Fibroblast of skin of right biceps (primary cell): ENCODE measurements at places on chromosomes 2 and 18.
A peak's percentile ranks its signal among the peaks of the same experiment; 100 is the strongest.

GRCh38 chr18:78903436-78904178, 76.0 kb upstream of the SALL3 start:
- no peak for DNase-seq

- peak; percentile 11 for DNase-seq
Measured at GRCh38 chr18:32906506-32907310, 133.9 kb upstream of the KLHL14 start.

GRCh38 chr2:217521820-217522219, 481.0 kb downstream of the TNS1 start:
- no peak for DNase-seq

- peak; percentile 47 for DNase-seq
Measured at GRCh38 chr2:15271941-15272542, 289.1 kb downstream of the NBAS start.

DNA sequence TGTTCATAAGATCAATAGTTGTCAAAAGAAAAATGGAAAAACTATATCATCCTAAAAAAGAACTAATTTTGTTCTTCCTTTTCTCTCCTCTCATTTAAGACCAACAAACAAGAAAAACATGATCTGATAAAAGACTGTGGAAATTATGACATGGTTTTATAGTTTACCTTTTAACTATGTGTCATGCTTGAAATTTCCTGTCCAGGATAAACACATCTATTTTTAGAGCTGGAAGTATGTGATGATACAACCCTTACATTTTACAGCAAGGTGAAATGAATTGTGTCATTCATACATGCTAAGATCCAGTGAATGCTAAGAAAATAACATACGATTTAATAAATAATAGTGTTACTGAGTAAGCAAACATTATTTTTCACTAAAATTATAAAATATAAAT, 89.9 kb downstream of the GULP1 start:
- DNase-seq, result peak; percentile 65

DNA sequence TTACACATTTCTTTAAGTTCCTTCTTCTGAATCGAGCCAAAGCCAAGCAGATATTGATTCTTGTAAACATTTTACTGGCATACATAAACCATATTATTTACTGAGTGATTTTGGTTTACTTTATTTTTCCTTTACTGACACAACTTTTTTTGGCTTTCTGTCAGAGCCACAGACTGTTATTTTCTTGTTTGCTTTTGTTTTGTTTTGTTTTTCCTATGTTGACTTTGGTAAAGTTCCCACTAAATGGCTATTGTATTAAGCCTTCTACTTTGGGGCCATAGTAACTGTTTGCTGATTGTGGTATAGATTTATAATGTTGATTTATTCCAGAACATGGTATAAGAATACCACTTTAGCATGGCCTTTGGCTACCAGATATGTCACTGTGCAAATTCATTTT, 419.4 kb downstream of the DCDC2C start:
- no peak for DNase-seq

- DNase-seq, result no peak
Measured at GRCh38 chr2:80361904-80362303, 57.4 kb upstream of the LRRTM1 start.

- peak; percentile 35 for DNase-seq
Measured at GRCh38 chr18:45275367-45276113, 339.7 kb upstream of the SLC14A2 start.
